ENCODE measurements at places on chromosomes 1 and 21.
A peak's percentile ranks its signal among the peaks of the same experiment; 100 is the strongest.

DNA sequence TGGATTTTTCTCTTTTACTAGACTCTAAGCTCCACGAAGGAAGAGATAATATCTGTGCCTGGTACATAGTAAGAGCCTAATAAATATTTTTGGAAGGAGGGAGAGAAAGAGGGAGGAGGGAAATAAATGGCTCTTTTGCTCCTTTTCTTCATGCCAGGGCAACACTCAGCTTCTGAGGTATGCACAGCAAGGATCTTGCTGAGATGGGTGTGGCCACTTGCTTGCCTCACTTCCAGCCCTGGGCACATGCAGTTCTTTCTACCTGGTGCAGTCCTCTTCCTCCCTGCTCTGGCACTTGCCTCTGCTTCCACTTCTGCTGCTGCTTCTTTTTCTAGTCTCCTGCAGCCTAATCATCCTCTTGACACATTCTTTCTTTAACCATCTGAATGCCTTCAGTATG is 148.1 kb downstream of the FGGY start:
- peak; percentile 75 for ATAC-seq

DNA sequence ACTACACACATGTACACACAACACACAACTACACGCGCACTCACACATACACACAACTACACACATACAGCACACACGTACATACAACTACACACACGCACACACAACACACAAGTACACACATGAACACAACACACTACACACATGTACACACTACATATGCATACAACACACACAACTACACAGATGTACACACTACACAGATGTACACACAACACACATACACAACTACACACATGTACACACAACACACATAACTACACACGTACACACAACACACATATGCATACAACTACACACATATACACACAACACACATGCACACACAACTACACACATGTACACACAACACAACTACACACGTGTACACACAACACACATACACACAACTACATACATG is 318.6 kb downstream of the CAMTA1 start:
- ATAC-seq: no peak

- no peak for ATAC-seq
Observed at GRCh38 chr21:26391166-26391565, 181.9 kb downstream of the CYYR1 start.

- ATAC-seq: no peak
Observed at GRCh38 chr1:26318338-26319064, 743 bp downstream of the CD52 start.

GRCh38 chr1:244383278-244383884 is 68.3 kb downstream of the ADSS2 start:
- ATAC-seq: no peak
